ENCODE measurements at places on chromosomes 7 and 10.

- DNase-seq = no peak
Observed at GRCh38 chr10:73827346-73828089, 16.1 kb upstream of the NDST2 start.

GRCh38 chr7:39880556-39880955 is 69.5 kb upstream of the CDK13 start:
- DNase-seq = no peak

GRCh38 chr10:48253970-48254657 is 20.4 kb downstream of the FRMPD2 start:
- DNase-seq = no peak

DNA sequence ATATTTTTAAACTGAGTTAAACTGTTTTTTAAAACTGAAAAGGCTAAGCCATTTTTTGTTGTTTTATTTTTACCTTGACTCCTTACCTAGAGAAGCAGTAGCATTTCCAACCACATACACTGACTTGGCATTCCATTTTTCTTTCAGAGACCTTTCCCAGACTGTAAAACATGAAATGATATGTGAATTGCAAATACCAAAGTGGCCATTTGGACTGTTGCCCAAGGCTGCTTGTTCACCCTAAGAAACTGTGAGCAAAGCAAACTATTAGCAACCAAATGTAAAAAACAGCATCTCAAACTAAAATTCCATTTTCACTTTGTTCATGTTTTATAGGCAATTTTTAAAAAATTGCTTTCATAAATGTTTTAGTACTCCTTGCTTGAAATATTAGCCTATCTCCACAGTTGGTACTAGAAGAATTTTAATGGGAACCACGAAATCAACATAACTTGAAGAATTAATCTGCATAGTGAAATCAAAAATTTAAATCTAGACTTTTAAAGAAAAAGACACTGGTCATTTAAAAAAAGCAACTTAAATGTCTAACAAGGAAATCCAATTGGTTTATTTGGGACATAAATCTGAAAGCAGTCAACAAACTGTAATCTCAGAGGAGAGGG is 10.8 kb downstream of the UROS start:
- no peak for DNase-seq

DNA sequence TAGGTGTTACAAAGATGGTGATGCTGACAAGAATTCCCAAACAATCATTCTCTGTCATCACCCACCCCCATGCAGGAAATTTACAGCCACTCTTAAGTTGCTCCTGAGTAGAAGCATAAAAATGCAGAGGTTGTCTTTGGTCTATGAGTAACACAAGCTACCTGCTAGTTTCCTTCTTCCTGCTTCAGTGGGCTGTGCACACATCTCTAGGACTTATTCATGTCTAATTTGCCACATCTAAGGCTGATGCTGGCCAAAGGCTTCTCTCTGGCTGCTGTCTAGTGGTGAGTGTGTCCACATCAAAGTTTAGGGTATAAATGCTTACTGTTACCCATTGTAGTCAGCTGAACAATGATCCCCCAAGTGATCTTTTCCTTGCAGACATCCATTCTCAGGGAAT is 662.5 kb downstream of the TYW1 start:
- DNase-seq = no peak

DNA sequence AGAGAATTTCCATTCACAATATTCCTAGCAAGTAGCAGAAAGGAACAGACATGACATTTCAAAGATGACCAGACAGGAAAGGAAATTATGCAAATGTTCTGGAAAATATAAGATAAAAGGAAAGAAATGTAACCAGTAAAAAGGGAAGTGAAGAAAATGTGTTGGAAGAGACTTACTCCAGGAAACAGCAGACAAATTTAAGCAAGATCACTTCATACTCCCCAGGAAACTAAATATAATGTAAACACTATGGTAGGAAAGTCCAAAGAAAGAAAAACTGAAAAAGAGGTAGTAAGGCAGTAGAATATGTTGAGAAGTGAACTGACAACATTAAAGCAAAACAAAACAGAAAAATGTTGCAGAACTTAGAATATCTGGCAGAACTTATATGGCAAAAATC is 6.4 kb upstream of the ST8SIA6 start:
- DNase-seq = no peak

- DNase-seq = no peak
Observed at GRCh38 chr7:99137411-99138180, 6.3 kb downstream of the SMURF1 start.

DNA sequence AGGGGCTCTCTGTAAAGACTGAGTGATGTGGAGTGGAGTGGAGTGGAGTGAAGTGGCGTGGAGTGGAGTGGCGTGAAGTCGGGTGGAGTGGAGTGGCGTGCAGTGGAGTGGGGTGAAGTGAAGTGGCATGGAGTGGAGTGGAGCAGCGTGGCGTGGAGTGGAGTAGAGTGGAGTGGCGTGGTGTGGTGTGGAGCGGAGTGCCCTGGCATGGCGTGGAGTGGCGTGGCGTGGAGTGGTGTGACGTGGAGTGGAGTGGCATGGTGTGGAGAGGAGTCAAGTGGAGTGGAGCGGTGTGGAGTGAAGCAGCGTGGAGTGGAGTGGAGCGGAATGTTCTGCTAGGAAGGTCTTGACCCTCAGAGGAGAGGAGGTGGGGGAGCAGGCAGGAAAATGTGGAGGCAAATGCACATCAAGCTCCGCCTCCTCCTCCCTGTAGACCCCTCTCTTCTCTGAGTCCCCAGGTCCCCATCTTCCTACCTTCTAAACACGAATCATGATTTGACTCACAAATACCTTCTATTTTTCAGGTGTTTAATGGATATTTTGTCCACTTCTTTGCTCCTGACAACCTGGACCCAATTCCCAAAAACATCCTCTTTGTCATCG is 19.9 kb downstream of the ITIH2 start:
- no peak for DNase-seq

- no peak for DNase-seq
Observed at GRCh38 chr7:51349820-51350545, 33.4 kb upstream of the COBL start.

DNA sequence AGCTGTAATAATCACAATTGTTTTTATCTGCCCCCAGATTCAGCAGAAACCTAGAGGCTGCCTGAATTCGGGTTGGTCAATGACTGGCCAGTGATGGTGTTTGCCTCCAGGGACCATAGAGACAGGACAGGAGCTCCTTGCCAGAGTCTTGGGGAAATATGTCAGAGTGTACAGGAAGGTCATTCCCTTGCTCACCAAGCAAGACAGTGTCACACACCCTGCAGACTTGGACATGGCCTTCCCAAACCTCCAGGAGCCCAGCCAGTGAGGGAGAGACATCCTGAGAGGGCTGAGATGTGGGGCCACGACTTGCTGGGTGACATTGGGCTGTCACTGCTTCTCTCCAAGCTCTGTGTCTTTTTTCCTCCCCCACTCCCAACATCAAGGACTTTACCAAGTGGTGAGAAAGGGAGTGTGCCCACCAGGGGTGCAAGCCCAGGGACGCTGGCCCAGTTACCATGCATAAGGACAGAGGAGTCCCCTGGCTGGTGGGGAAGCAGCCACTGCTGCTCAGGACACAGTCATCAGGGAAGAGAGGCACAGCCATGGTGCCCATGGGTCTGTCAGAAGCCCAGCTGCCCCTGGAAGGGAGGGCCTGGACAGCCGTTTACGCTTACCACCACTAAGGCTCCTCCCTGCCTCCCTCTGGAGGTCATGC is 25.3 kb upstream of the C10orf53 start:
- DNase-seq = no peak
